ENCODE measurements at places on chromosomes 3 and 15. TPM values are rescaled to one million over a fixed set of nuclear protein-coding genes. Genes with fewer than 3 reads are reported as not detected.

The CHL1 gene
- 0.08 TPM for total RNA-seq

The MCTP2 gene
- 12.4 TPM for total RNA-seq

The KNG1 gene
- total RNA-seq: not detected

The SPSB4 gene
- 0.04 TPM for total RNA-seq

The ANKDD1A gene
- 0.47 TPM for total RNA-seq

The ZNF80 gene
- total RNA-seq: not detected

The GOLGA6L6 gene
- not detected for total RNA-seq

The AHSG gene
- not detected for total RNA-seq

The MYO9A gene
- total RNA-seq: 8.5 TPM

All from hair follicular keratinocyte (primary cell).